ENCODE measurements at places on chromosomes 16 and 17.

DNA sequence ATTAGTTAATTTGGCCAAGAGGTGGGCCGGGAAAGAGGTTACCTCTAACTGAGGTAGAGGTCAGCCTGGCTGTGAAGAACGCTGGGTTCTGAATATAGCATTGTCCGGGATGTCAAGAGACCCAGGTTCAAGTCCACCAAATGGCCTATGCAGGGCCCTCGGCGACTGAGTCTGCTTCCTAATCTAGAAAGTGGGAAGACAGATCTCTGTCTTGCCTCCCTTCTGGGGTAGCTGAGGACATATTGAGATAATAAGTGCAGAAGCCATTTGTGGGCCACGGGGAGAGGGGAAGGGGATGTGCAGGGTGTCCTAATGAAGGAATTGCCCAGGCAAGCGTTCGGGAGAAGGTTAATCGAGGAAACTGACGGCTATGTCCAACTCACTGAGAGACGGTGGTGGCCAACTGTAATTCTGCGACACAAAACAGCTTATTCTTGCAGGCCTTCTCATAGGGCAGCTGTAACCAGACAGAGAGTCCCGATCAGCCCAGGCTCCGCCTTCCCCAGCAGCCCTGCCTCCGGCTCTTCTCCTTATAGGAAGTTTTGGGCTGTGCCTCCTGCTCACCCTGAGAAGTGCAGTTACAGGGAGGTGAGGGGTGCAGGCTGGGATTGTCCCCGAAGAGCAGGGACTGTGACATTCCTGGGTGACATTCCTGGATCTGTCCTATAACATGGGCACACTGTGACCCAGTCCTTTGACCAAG lies 15.9 kb downstream of the HASPIN start:
- no peak for DNase-seq

GRCh38 chr16:70377782-70378181 lies 31.1 kb downstream of the DDX19A start:
- DNase-seq: no peak

GRCh38 chr17:35297666-35298065 lies 54.8 kb downstream of the SLFN5 start:
- no peak for DNase-seq

- DNase-seq: peak; percentile 41
Measured at GRCh38 chr17:77096570-77097214, 44.1 kb upstream of the SEC14L1 start.

- DNase-seq: no peak
Measured at GRCh38 chr16:59330019-59330670, 596.0 kb upstream of the GOT2 start.

- DNase-seq: no peak
Measured at GRCh38 chr16:80583466-80583865, 42.7 kb downstream of the DYNLRB2 start.

DNA sequence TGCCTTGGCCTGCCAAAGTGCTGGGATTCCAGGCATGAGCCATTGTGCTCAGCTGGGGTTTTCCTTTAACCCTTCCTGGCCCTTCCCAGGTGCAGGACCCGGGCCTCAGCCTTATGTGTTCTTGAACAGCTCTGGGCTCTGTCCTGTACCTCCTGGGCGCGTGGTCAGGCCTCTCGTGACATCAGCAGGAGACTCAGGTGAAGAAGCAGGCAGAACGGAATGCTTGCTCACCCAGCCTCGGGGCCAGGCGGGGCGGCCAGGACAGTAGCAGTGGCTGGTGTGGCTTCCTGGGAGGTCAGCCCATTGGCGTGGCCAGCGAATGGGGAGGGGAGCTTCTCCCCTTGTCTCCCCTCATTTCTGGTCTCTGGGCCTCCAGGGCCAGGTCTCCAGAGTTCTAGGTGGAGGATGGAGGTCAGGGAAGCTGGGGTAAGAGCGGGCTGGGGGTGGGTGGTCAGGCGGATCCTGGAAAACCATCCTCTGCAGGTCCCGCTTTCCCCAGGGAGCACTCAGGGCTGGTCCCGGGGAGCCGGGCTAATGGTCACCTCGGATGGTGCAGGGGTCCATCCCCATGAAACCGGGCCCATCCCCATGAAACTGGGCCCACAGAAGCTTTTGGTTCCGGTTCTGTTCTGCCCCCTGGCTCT lies 281.5 kb downstream of the SEC14L1 start:
- no peak for DNase-seq
